HAP-1 (cell line): ENCODE measurements at places on chromosomes 13 and 19.

- no peak for DNase-seq
Observed at GRCh38 chr13:112855859-112856258, 113.2 kb upstream of the MCF2L start.

- peak; percentile 73 for DNase-seq
Observed at GRCh38 chr19:1929021-1929742, 11.8 kb upstream of the CSNK1G2 start.

DNA sequence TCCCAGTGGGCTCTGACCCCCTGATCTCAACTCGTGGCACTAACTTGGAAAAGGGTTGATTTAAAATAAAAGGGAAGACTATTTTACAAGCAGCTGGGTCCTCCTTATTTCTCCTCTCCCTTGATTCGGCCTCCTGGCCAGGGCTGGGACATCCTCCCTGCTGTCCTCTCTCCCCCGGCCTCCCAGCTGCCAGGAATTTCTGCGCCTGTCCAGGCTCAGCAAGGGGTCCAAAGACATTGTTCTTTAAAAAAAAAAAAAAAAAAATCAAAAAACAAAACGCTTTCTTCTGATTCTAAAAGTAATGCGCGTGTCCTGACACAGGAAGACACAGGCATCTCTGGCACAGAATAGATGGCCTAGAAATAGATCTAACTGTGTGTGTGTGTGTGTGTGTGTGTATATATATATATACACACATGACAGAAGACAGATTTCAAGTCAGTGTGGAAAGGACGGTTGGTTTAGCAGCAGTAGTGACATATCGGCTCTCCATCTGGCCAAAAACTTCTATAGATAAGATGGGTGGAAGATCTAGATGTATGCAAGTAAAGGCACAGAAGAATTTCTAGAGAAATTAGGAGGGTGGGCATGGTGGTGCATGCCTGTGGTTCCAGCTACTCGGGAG is 12.3 kb upstream of the LENG8 start:
- DNase-seq: no peak

GRCh38 chr19:19276386-19276785 is 3.3 kb upstream of the TM6SF2 start:
- no peak for DNase-seq

- no peak for DNase-seq
Observed at GRCh38 chr13:83536941-83537340, 345.3 kb downstream of the SLITRK1 start.

DNA sequence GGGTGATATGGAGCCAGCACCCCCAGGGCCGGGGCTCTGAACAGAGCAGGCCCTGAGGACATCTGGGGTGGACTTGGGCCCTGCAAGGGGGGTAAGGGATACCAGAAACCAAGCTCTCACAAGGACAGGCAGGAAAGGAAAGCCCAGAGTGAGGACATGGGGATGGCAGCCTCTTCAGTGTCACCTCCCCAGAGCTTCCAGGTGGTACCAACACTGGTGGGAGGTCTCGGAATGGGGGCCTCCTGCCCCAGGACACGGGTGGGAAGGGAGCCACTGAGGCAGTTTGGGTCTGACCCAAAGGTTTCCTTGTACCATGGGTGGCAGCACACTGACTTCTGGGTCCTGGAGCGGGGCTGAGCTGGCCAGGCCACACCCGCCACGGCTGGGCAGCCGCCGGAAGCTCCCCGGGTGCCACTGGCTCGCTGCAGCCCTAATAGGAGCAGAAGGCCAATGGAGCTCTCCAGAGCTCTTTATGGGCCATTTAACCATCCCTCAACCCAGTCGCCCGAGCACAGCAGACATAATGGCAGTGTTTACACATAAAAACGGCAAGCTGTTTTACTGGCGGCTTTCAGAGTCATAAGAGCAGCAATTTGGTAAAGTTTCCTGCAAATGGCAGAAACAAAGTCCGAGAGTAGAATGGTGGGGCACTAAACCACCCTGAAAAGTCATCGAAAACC is 59.3 kb downstream of the PEPD start:
- DNase-seq: no peak

GRCh38 chr19:55700813-55701212 is 25.8 kb downstream of the EPN1 start:
- no peak for DNase-seq

DNA sequence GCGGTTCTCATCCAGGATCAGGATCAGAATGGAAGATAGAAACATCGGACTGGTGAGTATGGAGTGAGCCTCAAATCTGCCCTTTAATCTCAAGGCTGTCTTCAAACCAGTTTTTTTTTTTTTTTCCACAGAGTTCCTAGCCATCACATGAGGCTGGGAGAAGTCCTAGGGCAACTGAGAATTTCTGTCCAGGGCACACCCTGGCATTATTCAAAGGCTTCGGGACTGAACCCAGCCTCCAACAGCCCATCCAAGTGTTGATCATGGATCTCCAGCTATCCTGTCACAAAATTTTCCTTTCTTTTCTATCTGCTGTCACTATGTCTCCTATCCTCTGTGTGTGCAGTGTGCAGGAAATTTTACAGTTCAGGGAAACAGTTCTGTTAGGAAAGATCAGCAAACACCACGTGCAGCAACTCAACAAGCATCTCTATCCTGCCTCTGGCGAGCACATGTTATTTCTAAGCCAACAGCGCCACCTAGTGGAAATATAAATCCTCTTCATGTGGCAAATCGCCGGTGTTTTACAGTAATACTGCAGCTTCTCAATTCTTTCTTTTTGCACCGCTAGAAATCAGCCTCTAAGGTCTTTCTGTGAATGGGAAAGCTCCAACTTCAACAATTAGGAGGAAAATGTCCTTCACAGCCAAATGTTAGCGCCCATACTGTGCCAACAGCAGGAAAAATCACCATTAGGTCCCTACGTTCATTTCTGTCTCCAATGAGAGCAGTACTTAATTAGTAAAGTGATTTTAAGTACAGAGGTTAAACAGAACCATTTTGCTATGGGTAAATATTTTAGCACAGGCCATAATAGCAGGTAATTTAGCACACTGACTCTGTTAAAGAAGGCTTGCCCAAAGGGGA is 21.4 kb upstream of the ZNF181 start:
- peak; percentile 73 for DNase-seq
